Astrocyte of the spinal cord (primary cell): ENCODE measurements at places on chromosomes 11 and 22.

GRCh38 chr22:25395468-25395867, 169.0 kb upstream of the GRK3 start:
- no peak for DNase-seq

DNA sequence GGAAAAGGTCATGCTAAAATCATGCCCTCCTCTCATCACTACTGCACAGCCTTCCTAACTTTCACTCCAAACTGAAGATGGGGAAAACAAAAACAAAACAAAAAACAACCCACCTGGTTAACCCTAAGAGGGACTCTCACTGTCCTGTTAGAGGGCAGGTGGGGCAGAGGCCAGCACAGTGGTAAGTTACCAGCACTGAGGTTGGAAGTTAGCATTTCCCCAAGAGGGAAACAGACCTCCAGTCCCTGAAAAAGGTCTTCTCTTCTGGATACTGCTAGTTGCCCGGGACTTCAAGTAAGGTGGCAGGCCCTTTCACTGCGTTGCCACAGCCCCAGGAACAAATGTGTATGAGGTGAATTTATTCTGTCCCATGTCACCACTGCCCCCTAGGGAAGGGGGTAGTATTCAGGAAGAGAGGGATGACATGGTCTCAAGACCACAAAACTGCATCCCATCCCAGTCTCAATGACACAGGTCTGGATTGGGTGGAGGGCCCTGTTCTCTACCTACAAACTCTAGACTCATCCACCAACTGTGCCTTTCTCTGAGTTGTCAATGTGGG, 792 bp upstream of the ADAMTS8 start:
- DNase-seq = no peak

GRCh38 chr11:70574725-70575347, 176.5 kb downstream of the CTTN start:
- no peak for DNase-seq

DNA sequence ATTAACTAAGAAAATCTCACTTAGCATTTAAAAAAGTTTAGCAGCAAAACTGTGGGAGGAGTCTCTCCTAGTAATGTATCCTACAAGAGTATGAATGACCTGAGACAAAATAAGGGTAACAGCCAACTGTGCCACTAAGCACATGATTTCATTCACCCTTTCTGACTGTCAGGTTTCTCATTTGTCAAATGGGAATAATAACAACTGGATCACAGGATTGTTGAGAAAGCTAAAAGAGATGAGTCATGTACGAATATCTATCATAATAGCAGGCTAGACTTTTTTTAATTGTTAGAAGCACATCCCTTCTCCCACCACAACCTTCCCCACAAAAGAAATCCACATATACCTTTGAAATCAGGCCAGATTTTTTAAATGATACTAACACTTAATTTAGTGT, 39.5 kb downstream of the MTMR2 start:
- peak; percentile 54 for DNase-seq

DNA sequence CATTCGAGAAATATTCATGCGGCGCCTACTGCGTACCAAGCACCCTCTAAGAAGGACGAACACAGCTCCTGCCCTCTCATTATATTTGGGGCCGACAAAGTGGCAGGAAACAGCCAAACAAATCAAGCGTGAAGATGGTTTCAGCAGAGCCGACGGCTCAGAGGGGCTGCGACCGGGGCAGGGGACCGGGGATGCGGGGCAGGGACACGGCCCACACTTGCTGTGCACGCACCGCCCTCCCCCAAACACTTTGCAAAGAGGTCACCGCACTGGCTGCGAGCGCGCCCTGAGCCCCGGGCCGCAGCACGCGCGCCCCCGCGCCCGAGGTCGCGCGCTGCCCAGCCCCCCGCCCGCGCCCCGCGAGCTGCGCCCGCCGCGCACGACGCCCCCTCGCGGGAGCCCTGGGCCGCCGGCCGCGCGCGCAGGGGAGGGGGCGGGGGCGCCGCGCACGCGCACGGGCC, 255 bp upstream of the SYNGR1 start:
- DNase-seq = no peak

DNA sequence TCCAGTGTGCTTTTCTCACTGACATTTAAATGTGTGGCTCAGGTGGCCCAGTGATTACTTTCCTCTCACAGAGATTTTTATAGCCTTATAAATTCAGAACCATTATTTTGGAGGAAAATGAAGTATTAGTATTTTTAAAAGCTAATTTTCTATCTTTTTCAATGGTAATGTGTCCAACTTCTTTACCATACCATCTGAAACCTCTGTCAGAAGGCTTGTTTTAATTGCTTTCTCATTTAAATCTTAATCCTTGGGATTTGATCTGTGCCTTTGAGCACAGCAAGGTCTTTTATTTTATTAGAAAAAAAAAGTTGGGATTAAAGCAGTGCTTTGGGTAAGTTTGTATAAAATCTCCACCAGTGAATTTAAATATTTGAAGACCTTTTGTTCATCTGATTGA, 452.3 kb upstream of the RAG2 start:
- no peak for DNase-seq

GRCh38 chr22:23856721-23857605, 712 bp upstream of the SLC2A11 start:
- peak; percentile 24 for DNase-seq

DNA sequence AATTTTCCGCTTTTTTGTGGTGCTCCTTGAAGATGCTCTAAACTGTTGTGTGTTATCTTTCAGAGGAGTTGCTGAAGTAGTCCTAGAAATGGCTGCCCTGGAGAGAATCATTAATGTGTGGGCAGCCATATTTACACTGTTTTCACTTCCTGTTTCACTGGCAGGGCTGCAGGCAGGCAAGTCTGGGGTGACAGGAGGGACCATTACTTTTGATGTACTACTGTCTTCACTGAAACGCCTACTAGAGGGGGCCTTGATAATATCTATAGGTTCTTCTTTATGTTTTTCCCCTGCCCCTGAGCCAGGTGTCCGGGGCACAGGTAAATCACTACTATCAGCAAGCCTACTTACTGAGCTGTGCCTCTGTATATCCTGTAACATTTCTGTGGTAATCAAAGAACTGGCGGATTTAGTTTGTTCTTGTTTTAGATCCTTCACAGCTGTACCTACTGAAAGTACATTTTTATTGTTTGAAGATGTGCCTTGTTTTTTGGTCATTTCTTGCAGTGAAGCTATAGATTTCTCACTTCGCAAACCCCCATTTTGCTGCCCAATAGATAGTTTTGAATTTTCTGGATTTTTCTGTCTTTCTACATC, 39.7 kb downstream of the ACAT1 start:
- DNase-seq = no peak

DNA sequence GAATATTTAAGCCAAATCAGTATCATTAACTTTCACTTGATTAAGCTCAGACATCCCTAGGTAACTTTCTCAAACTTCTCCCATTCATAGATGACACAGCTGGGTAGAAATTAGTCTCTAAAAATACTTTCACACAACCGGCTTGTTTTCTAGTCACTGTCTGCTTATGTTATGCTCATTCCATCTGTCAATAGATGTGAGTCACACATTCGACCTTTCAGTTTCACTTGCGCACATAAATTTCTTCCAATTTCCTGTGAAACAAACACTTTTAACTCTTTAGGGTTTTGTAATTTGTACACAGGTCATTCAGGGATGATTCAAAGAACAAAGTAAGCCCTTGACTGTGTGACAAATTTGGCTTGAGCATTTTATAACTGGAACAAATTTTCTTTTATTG, 723.0 kb downstream of the KCNA4 start:
- DNase-seq = peak; percentile 82

DNA sequence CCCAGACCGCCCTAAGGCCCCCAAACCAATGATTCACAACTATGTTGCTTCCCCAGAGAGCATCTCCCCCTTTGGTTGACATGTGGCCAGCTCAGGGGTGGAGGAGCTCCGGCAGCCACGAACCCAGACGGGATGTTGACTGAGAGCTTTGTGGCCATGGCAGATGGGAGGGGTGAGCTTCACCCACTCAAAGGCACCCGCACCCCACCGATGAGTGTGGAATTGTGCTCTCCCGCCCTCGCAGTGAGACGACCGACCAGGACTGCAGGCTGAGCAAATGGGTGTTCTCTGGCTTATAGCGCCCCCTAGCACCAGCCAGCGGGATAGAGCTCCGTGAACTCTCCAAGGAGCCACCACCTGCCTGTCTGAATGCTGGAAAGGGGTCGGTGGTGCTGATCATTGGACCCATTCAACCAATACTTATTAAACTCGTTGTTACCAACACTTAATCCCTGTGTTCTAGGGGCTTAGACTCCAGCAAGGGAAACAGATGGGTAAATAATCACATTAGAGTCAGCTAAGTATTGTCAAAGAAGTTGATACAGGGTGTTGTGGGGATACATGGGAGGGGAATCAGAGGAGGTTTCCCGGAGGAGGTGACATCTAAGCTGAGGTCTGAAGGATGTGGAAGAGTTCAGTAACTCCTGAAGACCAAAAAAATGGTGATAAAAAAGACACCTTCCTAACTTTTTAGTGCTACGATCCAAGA, 4.5 kb upstream of the TIMP3 start:
- peak; percentile 68 for DNase-seq

DNA sequence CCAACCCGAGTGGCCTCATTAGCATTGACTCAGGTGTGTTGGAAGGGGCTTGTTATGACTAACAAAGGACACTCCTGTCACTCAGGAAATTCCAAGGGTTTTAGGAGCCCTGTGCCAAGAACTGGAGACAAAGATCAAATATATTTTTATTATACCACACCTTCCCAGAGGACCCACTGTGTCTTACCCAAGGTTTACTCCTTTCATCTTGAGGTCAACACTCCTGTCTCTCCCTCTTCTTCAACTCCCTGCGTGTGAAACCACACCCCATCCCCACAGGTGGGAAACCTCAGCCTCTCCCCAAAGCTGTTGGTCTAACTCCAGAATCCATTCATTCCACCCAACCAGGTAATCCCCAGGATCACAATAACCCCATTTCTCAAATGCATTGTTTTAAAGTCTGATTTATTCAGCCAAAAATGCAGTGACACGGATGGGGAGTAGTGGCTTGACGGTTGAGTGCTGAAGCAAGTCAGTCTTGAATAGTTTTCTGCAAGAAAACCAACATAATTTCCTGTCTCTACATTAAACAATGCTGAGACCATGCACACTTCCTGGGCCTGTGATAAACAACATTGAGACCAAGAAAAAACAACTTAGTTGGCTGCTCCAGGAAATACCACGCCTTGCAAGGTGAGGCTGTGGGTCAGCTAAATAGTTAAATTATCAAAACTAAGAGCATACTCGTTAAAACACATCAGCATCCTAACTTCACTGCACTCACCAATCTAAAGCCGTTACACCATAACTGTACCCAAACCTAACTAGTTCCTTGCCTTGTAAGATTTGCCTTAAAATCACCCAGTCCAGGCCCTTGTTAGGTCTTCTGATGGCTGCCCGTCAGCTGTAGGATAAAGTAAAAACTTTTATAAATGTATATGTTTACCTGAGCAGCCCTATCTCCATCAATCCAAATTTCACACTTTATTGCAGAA, 38.5 kb upstream of the SPON1 start:
- DNase-seq = no peak
